T follicular helper cell (primary cell): ENCODE measurements at places on chromosomes 16 and 17.

- no peak for DNase-seq
Observed at GRCh38 chr16:87203060-87203656, 114.0 kb downstream of the C16orf95 start.

GRCh38 chr17:66337866-66338485 lies 35.6 kb downstream of the PRKCA start:
- no peak for DNase-seq

DNA sequence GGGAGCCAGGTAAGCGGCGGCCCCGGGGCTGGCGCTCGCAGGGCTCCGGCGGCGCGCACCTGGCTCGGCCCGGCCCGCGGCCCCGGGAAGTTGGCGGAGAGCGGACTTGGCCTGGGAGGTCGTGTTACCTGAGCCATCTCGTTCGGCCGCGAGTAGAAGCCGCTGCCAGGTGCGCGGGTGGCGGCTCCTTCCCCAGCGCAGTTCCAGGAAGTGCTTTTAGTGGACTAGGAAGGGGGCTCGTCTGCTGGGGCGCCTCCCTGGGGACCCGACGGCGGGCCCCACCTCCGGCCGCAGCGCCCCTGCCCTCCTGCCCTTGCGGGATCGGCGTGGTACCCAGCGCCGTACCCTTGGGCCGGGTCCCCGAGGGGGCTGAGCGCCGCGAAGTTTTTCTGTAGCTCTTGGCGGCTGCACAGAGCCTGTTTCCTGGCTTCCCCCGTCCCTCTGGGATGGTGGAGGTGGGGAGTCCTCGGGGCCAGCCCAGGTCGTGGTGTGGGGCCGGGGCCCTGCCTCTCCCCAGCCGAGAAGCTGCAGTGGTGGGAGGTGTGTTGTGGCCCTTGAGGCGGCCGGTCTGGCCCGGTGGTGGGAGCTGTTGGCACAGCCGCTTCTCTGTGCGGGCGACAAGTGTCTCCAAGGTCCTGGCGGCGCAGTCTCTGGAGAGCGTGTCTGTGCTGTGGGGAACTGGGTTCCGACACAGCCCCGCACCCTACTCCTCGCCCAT lies 96.9 kb downstream of the RAB11FIP4 start:
- no peak for DNase-seq

GRCh38 chr17:65079489-65079900 lies 23.0 kb upstream of the GNA13 start:
- DNase-seq = no peak

DNA sequence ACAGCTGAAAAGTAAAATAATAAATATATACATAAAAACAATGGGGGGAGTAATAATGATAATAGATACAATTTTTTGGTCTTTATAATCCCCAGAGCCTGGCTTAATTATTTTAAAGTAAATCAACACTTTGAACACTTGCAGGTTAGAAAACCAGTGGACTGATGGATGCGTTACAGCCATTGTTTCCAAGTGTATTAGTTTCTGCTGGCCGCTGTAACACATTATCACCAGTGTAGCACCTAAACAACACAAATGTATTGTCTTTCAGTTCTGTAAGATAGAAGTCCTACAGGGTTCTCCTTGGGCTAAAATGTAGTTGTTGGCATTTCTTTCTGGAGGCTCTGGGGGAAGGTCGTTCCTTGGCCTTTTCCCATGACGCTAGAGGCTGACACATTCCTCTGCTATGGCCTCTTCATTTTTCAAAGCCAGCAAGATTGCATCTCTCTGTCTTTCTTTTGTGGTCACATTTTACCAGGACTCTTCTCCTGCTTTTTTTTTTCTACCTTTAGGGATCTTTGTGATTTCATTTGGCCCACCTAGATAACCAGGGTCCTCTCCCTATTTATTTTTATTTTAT lies 116.8 kb downstream of the WWOX start:
- no peak for DNase-seq

DNA sequence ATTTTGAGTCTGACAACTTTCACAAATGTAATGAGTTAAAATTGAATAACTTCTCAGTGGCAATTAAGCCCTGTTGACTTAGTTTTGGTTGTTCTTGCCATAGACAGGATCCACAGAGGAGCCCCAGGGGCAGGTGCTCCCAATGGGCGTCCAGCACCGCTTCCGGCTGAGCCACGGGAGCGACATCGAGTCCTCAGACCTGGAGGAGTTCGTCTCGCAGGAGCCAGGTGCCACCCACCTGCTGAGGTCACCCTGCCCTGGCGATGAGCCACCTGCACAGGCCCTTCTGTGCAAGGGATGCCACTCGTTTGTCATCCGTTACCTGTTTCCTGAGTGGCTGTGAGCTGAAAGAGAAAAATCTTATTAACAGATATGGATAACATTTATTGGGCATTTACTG lies 10.7 kb downstream of the CCDC40 start:
- no peak for DNase-seq

DNA sequence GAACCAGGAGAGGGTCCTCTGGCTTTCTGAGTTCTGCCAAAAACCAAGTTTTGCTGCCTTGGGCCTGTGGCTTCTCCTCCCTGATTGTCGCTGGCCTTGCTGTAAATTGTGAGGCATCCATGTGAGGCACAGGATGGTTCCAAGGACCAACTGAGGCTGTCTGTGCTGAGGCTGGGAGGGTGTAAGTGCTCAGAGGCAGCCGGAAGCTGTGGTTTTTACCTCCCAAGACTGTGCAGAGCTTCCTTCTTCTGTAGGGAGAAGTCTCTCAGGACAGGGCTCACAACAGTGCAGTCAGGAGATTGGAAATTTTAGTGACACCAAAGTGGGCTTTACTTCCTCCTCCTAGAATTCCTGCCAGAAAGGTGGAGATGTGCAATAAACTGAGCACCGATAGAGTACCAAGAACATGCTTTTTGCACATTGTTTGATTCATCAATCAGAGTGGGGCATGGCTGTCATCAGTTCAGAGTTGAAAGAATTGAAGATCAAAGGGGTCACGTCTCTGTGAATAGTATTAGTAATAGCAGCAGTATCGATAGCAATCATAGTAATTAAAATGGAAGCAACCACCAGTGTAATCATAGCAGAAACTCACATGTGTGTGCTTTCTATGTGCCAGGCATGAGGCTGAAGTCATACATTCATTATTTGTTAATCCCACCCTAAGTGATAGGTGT lies 467.1 kb downstream of the WWOX start:
- no peak for DNase-seq

- DNase-seq = no peak
Observed at GRCh38 chr16:50497592-50497991, 50.6 kb upstream of the NKD1 start.

DNA sequence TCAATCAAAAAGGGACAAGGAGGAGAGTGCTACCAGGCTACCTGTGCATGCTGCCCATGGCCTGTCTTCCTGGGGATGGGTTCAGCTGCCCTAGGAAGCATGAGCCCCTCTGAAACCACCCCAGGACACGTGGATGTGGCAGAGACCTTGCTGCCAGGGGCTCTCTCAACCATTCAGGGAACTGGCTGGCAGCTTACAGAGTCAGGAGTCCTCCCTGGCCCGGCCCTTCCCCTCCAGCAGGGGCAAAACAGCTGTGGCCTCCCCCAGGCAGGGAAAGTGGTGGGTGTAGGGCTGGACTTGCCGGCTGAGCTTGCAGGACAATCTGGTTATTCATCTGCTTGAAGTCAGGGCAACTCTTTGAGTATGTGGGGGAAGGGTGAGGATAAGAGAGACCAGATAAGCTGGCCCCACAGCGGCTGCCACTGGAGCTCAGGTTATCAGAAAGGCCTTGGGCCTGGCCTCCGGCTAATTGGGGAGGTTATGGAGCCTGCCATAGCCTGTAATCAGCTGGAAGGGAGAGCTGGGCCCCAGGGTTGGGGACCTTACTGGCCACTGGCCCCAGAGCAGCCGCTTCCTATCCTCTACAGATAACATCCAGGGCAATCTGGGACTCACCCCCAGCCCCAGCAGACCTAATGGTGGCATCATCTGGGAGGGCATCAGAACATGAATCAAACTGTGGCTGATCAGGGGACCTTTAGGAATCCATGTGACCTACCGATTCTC lies 5.6 kb upstream of the TBX2 start:
- no peak for DNase-seq
